ENCODE measurements at places on chromosomes 3 and 15.

- DNase-seq, result no peak
Measured at GRCh38 chr3:52403955-52404354, 40.9 kb downstream of the SEMA3G start.

DNA sequence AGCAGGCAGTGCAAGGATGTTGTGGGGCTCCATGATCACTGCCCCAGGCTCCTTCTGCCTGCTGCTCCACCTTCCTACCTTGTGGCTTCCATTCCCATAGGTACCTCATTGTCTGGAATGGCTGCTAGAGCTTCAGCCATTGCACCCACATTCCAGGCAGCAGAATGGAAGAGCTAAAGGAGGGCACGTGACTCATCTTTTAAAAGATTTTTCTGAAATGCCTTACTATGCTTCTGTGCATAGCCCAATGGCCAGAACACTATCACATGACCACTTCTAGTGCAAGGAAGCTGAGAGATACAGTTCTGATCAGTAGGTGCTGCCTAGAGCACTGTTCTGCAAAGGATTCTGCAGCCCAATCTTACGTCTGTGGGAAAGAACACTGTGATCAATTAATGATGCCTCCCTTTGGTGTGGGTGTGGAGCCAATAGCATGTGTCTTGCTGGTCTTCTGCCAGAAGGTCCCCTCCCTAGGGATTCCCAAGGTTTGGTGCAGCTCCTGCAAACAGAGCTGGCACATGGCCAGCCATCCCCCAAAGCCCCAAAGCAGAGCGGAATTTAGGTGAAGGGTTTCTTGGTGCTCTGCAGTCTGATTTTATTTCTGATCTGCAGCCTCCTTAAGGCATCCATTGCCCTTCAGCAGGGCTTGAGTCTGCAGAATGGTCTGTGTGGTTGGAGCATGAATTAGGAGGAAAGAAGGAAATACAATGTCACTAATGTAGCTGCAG, 34.4 kb downstream of the SPSB4 start:
- no peak for DNase-seq

- no peak for DNase-seq
Measured at GRCh38 chr15:61081027-61081322, 148.1 kb downstream of the RORA start.

DNA sequence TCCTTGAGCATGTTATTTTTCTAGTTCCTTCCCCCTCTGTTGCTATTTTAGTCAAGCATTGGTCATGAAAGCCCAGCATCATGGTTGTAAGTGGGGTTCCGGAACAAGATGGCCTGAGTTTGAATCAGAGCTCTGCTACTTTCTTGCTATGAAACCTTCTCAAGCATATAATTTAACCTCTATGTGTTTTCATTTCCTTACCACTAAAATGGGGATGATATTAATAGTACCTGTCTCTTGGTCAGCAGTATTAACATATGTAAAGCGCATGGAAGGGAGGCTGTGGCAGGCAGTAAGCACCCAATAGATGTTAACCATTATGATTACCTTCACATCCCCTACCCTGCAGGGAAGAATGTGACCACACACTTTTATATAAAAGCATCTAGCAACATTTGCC, 14.3 kb upstream of the SPRED1 start:
- DNase-seq, result no peak

DNA sequence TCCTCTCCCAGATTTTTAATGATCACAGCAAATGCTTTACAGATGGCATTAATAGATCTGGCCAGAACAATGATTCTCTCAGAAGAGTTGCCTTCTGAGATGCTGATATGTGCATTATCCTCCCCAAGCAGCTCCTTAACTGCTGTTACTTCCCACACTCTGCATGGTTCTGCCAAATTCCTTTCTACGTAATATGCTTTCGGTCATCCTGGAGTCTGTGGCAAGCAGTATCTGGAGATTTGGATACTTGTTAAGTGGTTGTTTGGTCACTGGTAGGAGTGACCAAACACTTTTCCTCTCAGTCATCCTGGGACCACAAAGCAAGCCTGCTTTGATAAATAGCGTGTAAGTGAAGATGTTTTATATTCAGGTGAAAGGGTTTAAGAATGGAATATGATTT, 71.1 kb upstream of the CCNL1 start:
- DNase-seq, result no peak

DNA sequence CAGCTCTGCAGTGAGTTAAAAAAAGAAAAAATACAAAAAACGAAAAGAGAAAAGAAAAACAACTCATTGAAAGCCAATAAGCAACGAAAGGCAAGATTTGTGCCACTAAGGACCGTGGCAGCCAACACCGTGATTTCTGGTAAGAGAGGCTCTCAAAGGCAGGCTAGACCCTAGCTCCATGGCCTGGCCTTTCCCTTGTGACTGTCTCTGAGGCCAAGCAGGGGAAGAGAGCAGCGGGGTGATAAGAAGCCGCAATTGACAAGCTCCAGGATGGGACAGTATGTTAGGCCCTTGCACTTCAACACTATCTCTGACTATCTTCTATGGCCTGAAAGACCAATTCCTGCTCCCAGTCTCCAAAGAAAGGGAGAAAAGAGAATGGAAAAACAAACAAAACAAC, 12.4 kb downstream of the APOD start:
- DNase-seq, result no peak

- DNase-seq, result no peak
Measured at GRCh38 chr15:37678124-37678523, 256.3 kb upstream of the TMCO5A start.

All from stimulated activated CD8-positive, alpha-beta memory T cell treated with anti-CD3 and anti-CD28 coated beads, Interleukin-2, amount 100 ng/mL, for 1 hour (primary cell).